ENCODE measurements at places on chromosomes 2 and 18.

DNA sequence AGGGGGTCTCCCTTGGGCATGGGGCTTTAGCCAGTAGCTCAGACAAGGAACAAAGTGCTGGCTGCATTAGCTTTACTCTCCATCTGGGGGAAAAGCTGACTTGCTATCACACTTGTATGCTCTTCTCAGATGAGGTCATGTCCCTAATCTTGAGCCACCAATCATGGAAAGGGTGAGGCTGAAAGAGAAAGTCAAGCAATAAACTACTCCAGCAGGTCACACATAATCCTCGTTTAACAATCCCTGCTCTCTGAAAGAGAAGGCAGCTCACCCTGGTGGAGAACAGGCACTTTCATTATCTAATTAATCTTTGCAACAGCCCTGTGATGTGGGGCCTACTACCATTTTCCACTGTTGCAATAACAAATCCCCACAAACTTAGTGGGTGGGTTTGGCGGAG, 129.7 kb upstream of the CAPN13 start:
- DNase-seq = no peak

- DNase-seq = no peak
These were observed 23.8 kb downstream of the EN1 start for GRCh38 chr2:118823633-118824032.

- no peak for DNase-seq
These were observed 542.6 kb upstream of the KLHL29 start for GRCh38 chr2:22842205-22842869.

DNA sequence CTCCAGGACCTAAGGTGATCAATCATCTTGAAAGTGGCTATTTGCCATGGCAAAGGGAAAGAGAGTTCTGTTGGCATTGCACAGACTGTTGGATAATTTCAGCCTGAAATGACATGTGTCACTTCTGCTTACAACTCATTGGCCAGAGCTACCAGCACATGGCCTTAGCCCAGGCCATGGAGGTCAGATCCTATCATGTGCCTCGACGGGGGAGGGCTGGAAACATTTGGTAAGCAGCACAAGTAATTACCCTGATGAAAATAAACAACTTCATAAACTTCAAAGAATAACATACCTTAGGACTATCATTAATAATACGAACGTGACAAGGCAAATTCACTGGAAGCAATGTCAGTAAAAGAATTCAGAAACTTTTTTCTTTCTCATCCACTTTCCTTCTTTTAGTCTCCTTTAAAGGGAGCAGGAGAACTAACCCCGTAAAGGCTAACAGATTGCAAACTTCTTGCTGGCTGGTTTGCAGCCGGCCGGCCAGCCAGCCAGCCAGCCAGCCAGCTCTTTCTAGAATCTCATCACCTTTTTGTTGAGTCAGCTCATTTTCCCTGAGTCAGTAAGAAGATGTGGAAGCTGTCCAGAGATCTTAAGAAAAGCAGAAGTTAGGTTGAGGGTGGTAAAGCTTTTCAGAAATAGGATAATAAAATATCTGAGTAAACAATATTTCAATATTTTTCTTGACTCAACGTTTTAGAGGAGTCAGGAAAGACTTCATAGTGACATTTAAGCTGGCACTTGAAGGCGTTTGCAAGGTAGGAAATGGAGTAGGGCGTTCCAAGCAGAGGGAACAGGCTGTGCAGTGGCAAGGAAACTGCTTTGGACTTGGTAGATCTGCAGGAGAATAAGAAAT, 31.9 kb downstream of the CNRIP1 start:
- DNase-seq = no peak

DNA sequence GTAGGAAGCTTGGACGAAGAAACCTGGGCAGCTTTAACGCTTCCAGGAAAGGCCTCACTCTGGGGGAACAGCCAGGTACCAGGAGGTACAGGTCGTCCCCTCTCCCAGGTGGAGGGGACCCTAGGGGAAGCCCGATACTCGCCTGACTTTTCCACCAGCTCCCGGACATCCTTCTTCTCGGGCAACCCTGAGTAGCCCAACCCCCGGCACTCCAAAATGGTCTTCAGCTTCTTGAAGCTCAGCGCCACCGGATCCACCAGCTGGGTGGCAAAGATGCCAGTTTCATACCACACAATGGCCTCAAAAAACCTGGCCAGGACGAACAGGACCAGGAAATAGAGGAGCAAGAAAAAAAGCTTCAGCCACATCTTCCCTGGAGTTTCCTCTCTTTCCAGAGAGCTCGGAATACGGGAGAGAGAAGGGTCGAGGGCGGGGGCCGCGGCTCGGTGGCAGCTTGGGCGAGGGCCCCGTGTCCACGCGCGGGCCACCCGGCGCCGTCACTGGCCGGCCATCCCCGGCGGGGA, 1.1 kb downstream of the RNF103 start:
- peak; percentile 26 for DNase-seq

- DNase-seq = no peak
These were observed 16.5 kb downstream of the CPLX4 start for GRCh38 chr18:59301929-59302328.

DNA sequence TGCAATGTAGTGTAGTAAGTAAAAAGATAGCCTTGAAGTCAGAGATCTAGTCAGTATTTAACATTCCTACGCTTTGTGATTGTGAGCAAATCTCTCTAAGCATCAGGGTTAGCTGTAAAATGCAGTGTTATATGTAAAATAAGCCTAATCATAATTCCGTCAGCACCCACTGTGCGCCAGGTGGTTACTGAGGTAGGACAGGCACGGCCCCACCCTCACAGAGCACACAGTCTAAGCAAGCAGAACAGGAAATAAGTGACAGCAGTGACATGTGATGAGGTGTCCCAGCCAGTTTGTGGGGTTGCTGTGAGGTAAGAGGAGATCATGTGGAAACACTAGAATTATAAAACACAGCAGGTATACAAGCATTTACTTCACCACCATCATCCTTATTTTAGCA, 267.1 kb downstream of the ICOS start:
- DNase-seq = no peak

- no peak for DNase-seq
These were observed 81.5 kb downstream of the DIS3L2 start for GRCh38 chr2:232042911-232043574.

- no peak for DNase-seq
These were observed 31.9 kb upstream of the CASP8 start for GRCh38 chr2:201228271-201228911.

DNA sequence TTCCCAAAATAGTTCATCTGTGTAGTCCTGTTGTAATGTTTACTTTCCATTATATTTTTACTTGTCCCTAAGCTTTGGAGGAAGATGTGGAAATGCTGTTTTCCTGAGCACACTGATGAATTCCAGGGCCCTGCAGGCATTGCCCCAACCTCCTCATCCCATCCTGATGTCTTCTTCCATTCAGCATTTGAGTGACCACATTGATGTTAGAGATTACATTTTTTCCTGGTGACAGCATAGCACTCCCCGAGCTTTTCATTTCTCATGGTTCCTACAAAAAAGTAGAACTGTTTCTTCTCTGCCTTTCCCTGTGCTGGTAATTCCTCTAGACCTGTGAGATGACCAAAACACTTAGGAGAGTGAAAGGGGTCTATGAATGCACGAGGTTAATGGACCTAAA, 4.8 kb downstream of the IL36A start:
- DNase-seq = no peak

- DNase-seq = no peak
These were observed 31.4 kb downstream of the GRHL1 start for GRCh38 chr2:9982891-9983290.

- no peak for DNase-seq
These were observed 151.6 kb downstream of the MREG start for GRCh38 chr2:215861607-215862350.

GRCh38 chr2:85994421-85994777, 105.6 kb upstream of the ST3GAL5 start:
- DNase-seq = no peak

- DNase-seq = no peak
These were observed 19.9 kb downstream of the CD8A start for GRCh38 chr2:86770816-86771301.

GRCh38 chr2:230824406-230824978, 40.2 kb upstream of the ITM2C start:
- peak; percentile 45 for DNase-seq

DNA sequence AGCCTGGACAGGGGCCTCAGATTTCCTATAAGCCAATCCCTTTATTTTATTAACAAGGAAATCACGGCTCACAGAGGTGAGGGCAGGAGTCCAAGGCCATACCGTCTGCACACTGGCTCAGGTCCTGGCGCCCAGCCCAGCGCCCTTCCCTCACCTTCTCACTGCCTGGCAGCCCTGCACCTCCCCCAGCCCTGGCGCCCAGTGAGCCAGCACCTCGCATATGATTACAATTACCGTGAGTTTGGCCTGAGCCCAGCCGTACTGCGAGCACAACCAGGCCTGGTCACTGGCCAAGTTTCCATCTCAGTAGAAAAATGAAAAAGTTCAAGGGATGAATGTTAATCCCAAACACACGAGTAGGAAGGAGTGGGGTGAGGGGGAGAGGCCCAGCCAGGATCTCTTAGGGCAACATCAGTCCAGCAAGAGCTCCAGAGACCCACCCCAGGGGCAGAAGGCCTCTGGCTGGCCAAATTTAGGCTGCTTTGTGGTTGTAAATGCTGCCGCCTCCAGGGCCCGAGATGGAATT, 68.4 kb downstream of the MCFD2 start:
- DNase-seq = peak; percentile 67

- no peak for DNase-seq
These were observed 32.8 kb downstream of the FMNL2 start for GRCh38 chr2:152367547-152368390.

DNA sequence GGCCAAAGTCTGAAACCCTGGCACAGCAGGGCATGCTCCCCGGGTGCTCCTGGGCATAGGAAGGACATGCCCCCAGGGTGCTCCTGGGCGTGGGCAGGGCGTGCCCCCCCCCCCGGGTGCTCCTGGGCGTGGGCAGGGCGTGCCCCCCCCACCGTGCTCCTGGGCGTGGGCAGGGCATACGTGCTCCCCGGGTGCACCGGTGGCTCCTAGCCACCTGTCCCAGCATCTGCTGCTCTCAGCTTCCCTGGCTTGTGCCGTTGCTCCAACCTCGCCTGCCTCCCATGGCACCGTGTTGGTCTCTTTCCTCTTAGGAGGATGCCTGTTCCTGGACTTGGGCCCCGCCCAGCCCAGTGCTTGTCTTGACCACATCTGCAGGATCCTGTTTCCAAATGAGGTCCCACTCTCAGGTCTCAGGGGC, 95.6 kb upstream of the CTDP1 start:
- no peak for DNase-seq

DNA sequence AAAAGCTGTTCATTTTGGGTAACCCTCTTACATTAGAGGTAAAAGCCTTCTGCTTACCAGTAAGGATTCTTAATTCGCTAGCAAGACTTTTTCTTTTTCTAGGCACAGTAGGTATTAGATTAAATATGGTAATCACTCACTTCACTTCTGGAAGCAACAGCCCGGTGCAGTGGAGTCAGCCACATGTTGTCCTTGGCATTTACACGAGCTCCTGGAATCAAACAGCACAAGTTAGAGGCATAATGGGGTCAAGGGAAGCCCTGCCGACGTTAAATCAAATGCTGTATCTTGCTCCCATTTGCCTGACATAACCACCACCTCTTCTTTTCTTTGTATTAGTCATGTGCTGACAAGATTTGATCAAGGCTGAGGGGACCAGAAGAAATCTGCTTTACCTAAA, 174.1 kb downstream of the ANKRD44 start:
- DNase-seq = no peak

GRCh38 chr2:84212611-84213314, 246.3 kb downstream of the SUCLG1 start:
- no peak for DNase-seq

Data from head of caudate nucleus (tissue), 42 donors.